ENCODE measurements at places on chromosomes 7 and 10.

DNA sequence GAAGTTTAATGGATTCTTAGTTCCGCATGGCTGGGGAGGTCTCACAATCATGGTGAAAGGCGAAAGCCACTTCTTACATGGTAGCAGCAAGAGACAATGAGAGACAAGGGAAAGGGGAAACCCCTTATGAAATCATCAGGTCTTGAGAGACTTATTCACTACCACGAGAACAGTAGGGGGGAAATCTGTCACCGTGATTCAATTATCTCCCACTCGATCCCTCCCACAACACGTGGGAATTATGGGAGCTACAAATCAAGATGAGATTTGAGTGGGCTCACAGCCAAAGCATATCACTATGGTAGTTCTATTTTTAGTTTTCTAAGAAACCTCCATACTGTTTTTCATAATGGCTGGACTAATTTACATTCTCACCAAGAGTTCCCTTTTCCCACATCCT, 36.7 kb downstream of the SPAM1 start:
- DNase-seq, result peak; percentile 5

- no peak for DNase-seq
Observed at GRCh38 chr10:100307684-100308083, 21.2 kb upstream of the BLOC1S2 start.

- no peak for DNase-seq
Observed at GRCh38 chr10:73406846-73407245, 7.0 kb downstream of the ANXA7 start.

GRCh38 chr7:133022661-133023060, 59.2 kb downstream of the CHCHD3 start:
- no peak for DNase-seq

DNA sequence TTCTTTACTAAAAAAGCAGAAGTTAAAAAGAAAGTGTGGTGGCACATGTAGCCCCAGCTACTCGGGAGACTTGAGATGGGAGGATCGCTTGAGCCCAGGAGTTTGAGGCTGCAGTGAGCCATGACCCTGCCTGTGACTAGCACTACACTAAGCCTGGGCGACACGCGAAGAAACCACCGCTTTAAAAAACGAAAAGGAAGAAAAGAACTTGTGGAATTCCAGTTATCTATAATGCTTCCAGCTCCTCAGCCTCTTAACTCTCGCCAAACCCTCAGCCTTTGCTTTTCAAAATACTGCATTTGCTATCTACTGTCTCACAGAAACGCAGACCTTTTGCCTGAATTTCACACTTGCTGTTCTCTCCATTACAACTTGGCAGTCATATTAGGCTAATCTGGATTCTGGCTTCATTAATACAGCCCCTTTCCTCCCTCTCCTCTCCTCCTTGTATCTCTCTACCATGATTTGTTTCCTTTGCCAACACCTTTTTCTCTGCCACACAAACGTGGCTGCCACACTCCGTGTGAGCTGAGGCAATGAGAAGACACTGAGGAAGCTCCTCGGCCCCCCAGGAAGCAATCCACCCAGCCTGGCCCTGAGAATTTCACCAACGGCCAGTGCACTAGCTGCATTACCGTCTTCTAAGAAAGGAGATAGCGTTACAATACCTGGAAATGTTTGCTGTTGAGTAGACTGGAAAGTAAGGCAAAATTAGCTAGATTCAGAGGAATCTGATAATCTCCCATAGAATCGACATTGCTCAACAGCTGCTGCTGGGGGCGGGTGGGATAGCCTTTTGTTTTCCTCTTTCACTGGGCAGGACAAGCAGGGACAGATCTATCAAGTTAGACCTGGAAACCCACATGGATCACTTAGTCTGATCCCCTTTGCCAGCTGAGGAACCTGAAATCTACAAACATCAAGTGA, 37.2 kb downstream of the CALML5 start:
- no peak for DNase-seq

DNA sequence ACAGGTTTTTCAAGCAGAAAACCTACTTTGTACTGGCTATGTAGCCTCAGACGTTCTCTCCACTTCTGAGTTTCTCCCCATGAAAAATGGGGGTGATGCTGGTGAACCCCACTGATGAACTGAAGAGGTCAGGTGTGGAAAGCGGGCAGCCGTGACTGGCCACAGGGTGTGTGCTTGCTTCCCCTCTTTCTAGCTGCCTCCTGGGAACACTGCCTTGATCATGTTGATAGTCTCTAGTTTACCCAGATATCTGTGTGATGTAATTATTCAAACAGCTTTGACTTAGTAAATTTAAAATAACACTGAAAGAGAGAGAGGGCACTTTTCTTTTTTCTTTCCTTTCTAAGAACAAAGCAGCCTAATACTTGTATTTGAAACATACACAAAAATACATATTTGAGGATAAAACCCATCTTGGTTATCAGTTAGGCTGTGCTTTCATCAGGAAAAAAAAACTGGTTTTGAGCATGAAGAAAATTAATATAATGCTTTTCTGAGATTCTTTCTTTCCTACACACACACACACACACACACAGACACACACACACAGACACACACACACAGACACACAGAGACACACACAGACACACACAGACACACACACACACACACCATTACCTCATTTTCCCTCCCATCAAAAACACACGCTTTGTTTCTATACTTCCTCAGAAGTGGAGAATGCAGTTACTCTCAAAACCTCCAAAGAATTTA, 76.7 kb downstream of the MACC1 start:
- no peak for DNase-seq

DNA sequence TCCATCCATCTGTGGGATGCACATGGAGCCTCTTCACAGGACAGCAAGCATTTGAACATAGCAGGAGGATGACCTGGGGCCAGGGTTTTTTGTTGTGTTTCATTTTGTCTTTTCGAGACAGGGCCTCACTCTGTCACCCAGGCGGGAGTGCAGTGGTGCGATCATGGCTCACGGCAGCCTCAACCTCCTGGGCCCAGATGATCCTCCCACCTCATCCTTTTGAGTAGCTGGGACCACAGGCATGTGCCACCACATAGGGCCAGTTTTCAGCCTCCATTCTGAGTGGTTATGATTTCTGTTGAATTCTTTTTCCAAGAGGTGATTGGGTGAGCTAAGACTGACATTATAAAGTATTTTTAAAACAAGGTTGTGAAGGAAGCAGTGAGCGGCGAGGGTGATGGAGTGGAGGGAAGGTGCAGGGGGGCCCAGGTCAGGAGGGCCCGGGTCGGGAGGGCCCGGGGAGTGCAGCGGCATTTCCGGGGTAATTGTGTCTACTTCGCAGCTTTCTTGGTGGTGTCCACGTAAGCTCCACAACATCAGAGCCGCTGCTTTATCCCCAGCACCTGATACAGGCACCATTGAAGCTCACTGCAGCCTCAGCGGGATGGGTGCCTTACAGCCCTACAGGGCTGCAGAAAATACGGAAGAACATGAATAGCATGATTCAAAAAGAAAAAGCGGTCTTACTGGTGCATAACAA, 12.0 kb upstream of the LARP4B start:
- DNase-seq, result no peak

DNA sequence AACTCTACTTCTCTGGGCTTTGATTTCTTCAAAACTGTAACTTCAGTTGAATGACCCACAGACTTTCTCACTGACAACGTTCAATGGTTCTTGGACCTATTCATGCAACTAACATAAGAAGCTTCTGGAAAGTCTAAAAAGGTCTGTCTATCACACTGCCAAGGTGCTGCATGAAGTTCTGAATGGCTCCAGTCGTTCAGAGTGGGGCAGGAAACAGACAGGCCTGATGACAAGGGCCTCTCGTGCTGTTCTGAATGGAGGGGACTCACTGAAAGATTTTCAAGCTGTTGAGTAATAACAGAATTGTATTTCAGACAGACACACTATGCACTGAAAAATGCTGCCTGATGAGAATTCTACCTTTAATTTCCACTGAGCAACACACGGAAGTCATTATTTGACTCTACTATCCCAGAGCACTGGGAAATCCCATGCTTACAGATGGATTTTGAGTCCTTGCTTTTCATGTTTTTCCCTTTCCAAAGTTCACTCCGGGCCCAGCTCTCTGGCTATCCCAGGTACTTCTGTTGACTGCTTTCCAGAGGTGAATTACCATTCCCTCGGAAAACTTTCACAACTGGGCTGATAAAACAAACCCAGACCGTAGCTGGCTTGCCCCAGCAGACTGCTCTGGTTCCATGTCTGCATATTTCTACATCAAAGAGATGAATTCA, 204.9 kb upstream of the FRMD4A start:
- no peak for DNase-seq

DNA sequence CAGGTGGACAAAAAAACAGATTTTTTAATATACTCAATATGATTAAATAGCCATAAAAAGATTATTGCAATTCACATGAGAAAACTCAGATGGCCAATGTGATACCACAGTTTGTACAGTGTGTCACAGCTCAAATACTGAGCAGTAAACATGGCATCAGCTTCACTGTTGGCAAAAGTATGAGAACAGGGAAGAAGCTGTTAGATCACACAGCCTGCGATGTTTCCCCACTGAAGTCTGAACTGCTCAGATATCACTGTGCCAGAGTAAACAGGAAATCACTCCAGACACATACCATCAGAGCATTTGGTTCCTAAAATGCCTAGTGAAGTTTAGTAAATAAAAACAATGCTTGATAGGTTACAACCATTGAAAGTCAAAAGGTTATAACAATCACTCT, 347.8 kb downstream of the ETV1 start:
- no peak for DNase-seq

- no peak for DNase-seq
Observed at GRCh38 chr7:70047891-70048448, 449.7 kb downstream of the AUTS2 start.

DNA sequence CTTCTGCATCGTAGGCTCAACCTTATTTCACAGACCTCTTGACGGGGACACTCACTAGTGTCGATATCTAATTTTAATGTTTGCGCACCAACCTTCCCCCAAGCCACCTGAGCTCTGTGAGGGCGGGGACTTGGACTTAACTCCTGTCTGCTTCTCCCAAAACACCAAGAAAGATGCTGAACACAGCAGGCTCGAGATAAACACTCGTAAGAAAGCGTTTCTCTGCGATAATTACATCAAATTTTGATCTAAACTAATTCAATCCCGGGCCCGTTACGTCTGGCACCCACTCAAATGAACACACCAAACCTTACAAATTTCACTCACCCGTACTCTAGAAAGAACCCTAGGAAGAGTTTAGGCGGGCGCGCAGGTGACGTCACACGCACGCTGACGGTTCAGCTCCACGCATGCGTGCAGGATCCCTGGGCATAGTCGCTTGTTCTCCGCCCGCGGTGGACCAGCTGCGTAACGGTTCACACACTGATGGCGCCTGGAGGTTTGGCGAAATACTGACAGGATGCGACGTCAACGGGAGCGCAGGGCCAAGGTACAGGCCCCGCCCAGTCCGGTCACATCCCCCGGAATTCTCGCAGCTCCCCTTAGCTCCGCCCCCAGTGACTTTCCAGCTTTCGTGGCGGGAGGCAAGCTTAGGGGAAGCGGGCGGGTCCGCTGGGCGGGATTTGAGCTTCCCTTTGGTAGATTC, at the start of gene POT1:
TSS of gene POT1 (minus strand) at position 359 of the 706 bp plus-strand sequence. CDS start 32,652 bp downstream, outside the sequence.
- peak; percentile 95 for DNase-seq

GRCh38 chr10:132723330-132723970, 62.5 kb downstream of the NKX6-2 start:
- DNase-seq, result no peak

DNA sequence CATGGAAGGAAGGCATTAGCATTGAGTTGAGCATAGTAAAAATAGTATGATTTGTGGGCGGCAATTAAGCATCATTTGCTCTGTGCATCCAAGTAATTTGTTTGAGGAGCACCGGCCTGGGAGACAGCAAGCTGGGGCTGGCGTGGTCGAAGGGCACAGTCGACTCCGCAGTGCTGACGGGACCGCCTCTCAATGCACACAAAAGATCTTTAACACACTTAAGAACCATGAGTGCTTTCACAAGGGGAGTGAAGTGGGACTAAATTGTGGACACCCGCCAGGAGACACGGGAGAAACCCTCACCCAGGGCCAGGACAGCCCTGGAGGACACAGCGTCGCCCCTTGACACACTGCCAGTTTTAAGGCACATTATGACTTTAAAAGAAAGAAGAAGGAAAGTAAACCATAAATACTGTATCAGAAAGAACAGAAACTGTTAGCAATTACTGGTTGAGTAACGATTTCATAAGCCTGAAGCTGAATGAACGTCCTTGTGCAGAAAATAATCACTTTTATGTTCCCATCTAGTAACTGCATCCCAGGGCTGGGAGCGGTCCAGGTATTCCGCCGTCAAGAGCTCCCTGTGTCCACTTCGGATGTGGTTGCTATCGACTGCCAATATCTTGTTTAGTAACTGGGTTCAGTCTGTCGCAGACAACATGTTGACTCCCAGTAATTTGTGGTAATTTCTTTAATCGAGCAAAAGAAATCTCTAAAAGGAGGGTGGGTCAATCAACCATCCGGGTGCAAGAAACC, 102.1 kb downstream of the EBF3 start:
- DNase-seq, result no peak

GRCh38 chr10:79431891-79432831, 13.3 kb downstream of the ZCCHC24 start:
- no peak for DNase-seq

GRCh38 chr10:77220150-77220549, 417.5 kb downstream of the KCNMA1 start:
- DNase-seq, result no peak

GRCh38 chr7:131619336-131620305, 63.2 kb upstream of the PODXL start:
- no peak for DNase-seq

DNA sequence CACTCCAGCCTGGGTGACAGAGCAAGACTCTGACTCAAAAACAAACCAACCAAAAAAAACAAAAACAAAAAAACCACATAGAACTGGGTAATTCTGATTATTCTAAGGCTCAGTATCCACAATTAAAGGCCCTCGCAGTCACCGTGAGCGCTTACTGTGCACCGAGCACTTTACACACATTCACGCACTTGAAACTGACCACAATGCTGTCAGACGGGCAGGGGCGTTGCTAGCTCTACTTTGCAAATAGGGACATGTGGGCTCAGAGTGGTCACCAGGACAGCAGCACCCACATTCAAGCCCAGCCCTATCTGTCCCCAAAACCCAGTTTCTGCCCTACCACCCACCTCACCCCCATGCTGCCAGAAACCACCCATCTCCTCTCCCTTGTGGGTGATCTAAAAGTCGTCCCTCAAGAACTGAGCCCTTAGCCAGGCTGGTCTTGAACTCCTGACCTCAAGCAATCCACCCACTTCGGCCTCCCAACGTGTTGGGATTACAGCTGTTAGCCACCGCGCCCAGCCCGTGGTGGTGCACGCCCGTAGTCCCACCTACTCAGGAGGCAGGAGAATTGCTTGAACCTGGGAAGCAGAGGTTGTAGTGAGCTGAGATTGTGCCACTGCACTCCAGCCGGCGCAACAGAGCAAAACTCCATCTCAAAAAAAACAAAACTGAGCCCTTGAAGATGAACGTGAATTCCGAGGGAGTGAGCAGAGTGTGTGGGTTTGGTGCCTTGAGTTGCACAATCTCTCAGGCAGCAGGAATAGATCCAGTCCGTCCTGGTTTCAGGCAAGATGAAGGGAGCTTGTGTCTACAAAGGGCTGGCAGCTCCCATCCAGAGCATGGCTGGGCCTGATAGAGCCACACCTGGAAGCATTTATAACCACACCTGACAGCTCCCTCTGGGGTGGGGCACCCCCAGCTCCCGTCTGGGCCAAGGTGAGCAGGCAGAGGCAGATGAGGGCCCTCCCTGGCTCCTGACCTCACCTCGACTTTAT, 5.4 kb upstream of the HSPB1 start:
- DNase-seq, result no peak

Data from activated T-cell treated with anti-CD3 and anti-CD28 coated beads for 48 hours (primary cell).